Cortex of kidney (tissue), 1 donor: ENCODE measurements at places on chromosomes 7 and 10.

- DNase-seq, result no peak
These were observed 3.3 kb downstream of the ADAMTS14 start for GRCh38 chr10:70675496-70676161.

DNA sequence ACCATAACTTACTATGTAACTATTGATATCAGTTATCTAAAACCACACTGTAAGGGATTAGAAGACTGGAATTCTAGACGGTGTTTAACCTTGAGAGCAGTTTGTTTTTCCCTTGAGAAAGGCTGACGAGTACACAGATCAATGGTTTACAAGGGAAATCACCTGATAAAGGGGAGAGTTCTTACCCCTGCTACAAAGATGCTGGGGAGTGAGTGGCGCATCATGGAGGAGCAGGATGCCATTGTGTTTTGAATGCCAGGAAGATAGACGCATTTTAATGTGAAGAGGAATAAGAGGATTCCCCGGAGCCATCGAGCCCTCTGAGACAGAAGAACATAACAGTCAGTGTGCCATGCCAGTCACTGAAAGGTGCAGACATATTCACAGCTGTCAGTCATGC, 145.2 kb downstream of the PKD1L1 start:
- DNase-seq, result no peak

DNA sequence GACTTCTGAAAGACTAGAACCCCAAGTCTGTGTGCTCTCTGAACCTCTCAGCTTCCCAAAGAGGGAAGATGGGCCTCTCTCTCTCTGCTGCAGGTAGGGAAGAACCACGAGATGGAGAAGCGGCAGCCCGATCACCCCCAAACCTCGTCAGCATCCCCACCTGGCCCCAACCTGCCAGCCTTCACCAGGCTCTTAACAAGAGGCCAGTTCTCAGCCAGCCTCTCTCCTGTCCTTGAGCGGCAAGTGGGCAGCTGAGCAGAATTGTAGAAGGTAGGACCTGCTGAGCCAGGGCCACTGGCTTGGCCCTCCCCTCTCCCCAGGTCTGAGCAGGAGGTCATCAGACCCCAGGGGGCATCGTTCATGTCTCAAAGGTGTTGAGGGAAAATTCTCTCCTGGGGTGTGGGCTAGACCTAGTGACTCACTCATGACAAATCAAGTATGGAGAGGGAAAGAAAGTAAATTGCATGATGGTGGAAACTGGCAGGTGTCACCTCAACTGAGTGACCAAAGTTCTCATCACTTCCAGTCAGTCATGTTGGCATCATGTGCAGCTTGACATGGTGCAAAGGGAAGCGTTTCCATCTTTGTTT, 92.0 kb upstream of the GPR26 start:
- no peak for DNase-seq

- DNase-seq, result no peak
These were observed 130.0 kb upstream of the TMEM72 start for GRCh38 chr10:44781131-44781530.

GRCh38 chr7:131556909-131557651, 652 bp upstream of the PODXL start:
- DNase-seq, result no peak

- no peak for DNase-seq
These were observed 89.9 kb downstream of the CRTAC1 start for GRCh38 chr10:97940534-97940933.

GRCh38 chr10:131072651-131073468, 238.7 kb downstream of the TCERG1L start:
- DNase-seq, result no peak

DNA sequence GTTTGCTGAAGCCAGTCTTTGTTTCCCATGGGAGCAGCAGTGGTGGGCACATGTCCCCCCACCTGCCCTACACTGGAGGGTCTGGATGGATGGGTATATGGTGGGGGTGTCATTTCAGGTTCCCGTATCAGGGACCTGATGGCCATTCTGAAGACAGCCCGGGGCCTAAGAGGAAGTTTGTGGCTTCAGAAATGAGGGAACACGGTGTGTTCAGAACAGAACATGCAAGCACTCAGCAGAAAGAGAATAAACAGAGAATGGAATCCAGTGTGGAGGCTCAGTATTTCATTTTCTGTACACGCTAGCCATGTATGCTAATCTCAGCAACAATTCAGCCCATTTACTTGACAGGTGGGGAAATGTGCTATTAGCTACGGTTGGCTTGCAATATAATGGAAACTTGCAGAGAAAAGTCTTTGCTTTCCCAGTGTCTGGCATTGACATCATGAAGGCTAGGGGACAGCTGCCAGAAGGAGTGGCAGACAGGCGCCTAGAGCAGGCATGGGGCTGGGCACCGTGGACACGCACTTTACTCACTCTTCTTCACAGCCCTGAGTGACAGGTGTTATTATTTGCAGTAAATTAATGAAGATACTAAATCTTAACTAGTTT, 98.6 kb downstream of the ELMO1 start:
- no peak for DNase-seq

DNA sequence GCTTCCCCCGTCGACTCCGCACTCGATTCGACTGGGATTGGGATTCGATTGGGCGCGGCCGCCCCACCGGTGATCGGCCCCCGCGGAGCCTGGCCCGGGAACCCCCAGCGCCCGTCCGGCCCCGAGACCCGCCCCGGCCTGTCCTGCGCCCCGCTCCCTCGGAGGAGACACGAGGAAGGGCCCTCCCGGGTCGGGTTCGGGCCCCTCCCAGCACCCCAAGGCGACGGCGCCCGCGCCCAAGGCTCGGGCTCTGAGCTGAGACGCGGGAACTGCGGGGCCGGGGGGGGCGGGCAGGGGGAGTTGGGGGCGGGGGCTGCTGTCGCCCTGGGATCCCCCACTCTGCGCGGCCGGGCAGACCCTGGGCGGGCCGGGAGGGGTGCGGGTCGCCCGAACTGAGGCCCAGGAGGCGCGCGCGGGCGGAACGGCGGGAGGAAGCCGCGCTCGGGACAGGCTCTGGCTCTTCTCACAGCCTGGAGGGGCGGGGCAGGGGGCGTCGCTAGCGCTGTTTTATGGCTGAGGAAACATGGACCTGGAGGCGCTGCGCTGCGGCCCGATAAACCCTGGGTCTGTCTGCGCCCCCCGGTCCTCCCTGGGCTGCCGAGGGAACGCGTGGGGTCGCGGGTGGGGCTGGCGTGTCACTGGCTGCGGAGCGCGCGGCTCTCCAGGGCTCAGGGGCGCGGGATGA, 1.7 kb upstream of the NKX6-2 start:
- DNase-seq, result no peak

DNA sequence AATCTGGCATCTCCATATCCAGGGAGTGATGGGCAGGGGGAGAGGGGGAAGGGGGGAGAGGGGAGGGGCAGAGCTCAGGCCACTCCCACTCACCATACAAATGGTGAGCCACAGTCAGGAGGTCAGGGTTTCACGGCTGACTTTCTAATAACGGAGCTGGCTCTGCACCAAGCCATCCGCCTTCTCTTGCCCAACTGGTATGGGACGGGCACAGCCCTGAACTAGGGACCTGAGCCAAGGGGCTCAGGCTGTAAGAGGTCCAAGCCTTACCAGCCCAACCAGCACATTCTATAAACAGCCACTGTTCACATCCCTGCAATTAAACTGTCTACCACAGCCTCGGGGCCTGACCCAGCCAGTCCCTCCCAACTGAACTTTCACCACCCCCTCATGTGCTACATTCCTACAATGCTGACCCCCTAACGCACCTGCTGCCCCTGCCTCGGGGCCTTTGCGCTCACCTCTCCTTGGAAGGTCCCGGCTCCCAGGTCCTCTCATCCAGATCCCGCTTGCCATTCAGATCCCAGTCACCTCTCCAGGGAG, 32.5 kb downstream of the RGS10 start:
- DNase-seq, result no peak

GRCh38 chr10:102072673-102073527, 7.8 kb downstream of the HPS6 start:
- no peak for DNase-seq

GRCh38 chr10:35126062-35126529, 550 bp upstream of the CREM start:
- DNase-seq, result no peak

DNA sequence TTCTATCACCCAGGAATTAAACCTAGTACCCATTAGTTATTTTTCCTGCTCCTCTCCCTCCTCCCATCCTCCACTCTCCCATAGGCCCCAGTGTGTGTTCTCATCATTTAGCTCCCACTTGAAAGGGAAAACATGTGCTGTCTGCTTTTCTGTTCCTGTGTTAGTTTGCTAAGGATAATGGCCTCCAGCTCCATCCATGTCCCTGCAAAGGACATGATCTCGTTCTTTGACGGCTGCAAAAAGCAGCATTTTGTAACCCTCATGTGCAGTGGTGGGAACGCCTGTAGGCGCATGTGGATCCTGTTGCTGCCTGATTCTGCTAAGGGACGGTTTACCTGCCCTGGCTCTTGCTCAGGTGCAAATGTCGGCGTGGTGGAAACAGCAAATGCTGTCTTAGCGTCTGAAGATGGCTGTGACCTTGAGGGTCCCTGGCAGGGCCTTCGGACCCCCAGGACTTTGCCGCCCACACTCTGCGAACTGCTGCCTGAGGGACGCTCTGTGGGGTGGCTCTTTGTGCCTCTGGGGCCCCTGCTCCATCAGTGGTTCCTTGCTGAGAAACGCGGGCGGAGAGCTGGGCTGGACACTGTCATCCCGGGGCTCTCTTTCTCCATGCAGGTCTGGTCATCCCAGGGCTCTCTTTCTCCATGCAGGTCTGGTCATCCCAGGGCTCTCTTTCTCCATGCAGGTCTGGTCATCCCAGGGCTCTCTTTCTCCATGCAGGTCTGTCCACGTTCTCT, 5.6 kb upstream of the MTG1 start:
- no peak for DNase-seq

DNA sequence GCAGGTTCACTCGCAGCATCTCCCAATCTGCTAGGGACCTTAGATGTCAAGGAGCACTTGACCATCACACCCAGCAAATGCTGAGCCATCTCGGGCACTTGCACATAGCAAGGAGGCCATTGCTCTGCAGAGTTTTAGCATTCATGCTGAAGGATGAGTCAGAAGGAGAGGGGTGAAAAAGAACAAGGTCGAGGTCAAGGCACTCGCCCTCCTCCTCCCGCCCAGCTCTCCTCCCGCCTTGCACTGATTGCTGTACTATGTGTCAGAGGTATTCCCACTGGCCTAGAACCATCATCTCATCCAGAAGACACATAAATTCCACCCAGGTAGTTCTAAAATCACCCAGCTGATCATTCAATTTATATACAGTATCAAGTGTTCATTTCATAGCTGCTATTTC, 255.1 kb upstream of the SP4 start:
- DNase-seq, result no peak

DNA sequence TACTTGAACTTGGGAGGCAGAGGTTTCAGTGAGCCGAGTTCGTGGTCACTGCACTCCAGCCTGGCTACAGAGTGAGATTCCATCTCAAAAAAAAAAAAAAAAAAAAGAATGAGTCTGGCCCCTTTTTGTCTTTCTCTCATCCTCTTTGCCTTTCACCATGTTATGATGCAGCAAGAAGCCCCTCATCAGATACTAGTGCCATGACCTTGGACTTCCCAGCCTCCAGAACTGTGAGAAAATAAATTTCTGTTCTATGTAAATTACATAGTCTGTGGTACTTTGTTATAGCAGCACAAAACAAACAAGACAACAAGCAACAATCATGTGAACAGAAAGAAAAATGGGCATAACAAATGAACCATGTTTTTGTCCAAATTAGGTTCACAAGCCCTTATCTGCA, 2.3 kb upstream of the DBNL start:
- DNase-seq, result no peak

DNA sequence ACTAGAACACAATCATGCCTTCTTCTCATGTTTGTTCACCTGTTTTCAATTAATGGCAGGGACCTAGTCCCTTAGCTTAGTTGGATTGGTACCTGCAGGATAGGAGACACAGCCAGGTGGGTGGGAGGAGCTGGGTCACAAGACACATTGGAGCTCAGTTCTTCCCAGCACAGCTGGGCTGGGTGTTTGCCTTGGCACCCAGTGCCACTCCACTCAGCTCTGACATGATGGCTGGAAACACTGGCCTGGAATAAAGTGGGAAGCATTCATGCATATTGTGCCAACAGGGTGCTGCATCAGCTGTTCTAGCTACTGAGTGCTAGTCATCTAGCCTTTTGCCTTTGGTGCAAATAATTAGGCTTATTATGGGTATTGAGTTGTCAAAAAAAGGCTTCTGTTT, 226.1 kb downstream of the PTEN start:
- no peak for DNase-seq
